ENCODE measurements at places on chromosomes 12 and 14.

GRCh38 chr14:72714871-72715214 is 179.1 kb downstream of the DPF3 start:
- no peak for DNase-seq

DNA sequence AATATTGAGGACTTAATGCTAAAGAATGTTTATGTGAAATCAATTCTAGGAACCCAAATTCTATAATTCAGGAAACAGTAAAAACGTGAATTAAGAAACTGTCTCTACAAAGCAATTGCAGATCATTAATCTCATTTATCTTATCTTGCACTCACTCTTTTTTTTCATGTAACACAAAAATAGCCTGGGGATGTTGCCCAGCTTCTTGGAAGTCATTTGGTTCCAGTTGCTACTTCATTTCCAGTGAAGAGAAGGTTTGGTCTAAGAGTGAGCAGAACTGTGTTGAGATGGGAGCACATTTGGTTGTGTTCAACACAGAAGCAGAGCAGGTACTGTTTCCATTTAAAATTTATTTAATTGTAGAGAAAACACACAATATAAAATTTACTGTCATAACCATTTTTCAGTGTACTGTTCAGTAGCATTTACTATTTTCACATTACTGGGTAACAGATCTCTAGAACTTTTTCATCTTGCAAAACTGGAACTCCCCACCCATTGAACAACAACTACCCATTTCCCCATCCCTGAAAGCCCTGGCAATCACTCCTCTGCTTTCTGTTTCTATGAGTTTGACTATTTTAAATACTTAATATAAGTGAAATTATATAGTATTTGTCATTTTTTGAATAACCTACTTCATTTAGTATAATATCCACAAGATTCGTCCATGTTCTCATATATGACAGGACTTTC is 9.7 kb downstream of the CLEC6A start:
- no peak for DNase-seq

DNA sequence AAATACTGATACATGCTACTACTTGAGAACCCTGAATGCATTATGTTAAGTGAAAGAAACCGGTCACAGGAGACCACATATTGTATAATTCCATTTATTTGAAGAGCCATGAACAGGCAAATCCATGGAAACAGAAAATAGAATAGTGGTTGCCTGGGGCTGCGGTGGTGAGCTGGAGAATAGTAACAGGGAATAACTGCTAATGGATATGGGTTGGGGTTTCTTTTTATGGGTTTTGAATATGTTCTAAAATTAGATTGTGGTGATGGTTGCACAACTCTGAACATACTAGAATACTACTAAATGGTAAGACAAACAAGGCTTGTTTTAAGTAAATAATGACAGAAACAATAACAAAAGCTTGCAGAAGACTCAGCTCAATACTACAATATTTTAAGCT is 293.0 kb downstream of the BTG1 start:
- DNase-seq = no peak

DNA sequence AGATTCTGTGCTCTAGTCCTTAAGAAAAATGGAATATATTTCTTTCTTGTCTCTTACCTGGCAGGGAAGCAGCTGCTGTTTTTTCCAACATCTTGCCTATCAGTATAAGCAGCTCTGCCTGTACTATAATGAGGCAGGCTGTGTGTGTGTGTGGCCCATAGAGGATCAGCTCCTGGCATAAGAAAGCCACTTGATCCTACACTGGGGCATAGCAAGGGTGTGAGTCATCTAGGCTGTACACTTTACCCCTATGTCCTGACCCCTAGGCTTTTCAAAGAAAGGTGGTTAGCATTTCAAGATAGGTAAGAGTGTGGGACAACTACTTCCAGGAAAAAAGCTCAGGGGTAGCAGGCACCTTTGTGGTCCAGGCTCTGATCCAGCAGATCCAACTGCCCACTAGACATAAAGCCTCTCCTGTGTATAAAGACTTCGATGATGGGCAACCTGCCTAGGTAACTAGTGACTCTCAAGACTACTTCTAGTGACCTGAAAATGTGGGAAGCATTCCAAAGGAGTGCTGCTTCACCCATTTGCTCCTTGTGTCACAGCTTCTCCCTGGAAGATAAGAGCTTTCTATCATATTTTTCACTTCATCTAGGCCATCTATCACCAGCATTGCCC is 4.9 kb upstream of the SENP1 start:
- no peak for DNase-seq

- DNase-seq = no peak
Observed at GRCh38 chr12:53514628-53515290, 7.5 kb upstream of the NPFF start.

DNA sequence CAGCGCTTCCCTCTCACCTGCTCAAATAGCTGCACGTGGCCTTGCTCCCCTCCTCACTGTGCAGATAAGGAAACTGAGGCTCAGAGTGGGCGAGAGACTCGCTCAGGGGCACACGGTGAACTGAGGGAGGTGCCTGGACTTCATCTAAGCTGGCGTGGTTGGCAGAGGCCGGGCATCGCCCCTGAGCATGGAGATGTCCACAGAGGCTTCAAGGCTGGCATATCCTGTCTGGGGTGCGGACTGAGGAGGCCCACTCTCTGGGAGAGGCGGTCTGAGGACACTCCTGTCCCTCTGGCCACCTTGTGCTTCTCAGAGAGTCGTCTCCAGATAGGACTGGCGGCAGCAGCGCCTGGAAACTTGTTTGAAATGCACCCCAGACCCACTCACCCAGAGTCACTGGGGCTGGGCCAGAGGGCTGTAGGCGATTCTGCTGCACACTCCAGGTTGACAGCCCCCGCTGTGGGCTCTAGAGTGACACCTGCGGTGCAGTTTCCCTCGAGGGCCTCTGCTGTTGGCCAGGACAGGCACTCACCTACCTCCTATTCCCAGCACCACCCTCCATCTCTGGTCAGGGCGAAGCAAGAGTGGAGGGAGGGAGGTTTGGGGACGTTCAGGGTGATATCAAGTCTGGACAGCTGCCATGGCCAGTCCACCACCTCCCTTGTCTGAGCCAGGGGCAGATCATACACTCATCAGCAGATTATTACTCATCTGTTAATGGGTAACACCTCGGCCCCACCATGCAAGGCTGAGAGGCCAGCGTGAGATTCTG is 11.2 kb upstream of the LBHD2 start:
- no peak for DNase-seq

DNA sequence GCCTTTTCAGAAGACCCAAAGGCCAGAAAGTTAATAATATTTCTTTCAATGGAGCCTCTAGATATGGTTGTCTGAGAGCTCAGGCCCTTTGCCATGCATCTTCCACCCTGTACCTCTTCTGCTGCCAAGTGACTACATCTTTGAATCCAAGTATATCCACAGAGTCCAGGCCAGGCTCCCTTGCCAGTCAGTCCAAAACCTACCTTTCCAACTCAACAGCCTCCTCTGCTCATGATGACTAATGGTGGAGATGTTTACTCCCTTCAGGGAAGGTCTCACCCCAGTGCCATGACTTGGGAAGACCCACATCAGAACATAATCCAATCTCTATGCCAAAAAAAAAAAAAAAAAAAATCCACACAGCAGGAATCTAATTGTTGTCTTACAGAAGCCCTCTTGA is 20.4 kb downstream of the TTC9 start:
- DNase-seq = no peak

DNA sequence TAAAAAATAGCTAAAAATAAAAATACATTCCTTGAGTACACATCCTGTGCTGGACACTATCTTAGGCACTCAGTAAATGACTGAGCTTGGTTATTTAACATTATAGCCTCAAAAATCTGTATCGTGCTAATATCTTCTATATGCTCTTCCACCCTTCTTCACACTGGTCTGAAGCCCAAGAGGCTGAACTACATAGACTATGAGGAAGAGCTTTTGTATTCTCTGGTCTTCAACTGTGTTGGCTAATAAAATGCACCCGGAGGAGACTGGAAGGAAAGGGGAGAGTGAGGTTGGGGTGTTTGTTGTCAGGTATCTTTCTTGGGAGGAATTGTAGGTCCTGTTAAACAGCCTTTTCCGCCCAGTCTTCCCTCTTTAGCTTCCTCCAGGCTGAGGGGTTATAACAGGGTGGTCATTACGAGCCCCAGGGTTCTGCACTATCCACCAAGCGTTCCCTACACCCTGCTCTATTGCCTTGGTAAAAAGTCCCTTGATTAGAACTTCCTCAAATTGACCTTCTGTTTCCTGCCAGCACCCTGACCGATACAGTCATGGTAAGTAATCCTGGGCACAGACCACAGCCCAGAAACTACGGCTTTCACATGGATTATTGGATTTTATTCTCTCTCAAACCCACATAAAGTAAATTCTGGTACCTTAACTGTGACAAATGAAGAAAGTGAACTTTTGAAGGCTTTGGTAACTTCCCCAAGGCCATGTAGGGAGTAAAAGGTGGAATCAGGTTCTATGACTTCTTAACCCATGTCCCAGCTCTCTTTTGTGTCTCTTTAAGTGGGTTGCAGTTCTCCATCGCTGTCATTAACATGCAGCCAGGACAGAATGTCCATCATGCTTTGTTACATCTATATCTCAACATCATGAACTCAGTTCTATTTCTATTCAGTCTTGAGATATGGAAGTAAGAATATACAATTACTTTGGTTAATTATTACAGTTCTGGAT is 71.3 kb downstream of the PTHLH start:
- no peak for DNase-seq

- no peak for DNase-seq
Observed at GRCh38 chr12:115209230-115209629, 525.3 kb upstream of the TBX3 start.

DNA sequence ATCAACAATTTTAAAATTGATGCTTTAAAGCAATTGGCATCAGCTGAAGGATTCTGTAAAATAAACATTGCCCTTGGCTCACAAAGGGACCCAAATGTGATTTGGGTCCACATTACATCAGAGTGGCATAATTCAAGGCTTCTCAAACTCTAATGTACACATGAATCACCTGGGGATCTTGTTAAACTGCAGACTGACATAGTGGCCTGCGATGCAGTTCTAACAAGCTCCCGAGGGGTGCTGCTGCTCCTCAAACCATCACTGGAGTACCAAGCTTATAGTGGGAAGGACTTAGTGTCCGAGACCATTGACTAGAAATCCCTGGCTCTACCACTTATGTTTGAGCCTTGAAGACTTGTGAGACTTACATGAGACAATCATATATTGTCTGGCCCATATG is 31.8 kb upstream of the DNM1L start:
- no peak for DNase-seq

DNA sequence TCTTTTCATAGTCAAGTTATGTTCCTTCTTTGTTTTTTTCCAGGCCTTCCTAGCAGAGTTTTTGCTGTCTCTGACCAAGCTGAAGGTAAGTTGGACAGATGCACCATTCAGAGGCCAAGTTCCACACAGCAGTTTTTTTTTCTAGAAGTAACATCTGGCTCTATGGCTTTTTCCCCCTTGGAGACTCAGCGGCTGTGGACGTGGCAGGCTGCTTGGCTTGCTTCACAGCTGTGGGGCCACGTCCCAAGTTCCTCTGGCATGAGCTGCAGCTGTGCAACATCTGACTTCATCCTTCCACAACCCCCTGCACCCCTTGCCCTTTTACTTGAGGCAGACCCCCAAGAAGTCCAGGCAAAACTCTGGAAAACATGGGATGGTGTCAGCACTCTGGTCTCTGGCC is 24.2 kb upstream of the RHOJ start:
- DNase-seq = no peak

- peak; percentile 35 for DNase-seq
Observed at GRCh38 chr12:52741375-52742195, 35.6 kb downstream of the KRT76 start.

Data from activated CD8-positive, alpha-beta memory T cell treated with anti-CD3 and anti-CD28 coated beads for 48 hours (primary cell).